ENCODE measurements at places on chromosomes 2 and 18.

- no peak for DNase-seq
These were observed at the start of gene MSTN for GRCh38 chr2:190062601-190063000. Gene MSTN, minus strand, starts transcription at chr2:190062729. Its CDS starts 133 bp downstream, at chr2:190062596.

DNA sequence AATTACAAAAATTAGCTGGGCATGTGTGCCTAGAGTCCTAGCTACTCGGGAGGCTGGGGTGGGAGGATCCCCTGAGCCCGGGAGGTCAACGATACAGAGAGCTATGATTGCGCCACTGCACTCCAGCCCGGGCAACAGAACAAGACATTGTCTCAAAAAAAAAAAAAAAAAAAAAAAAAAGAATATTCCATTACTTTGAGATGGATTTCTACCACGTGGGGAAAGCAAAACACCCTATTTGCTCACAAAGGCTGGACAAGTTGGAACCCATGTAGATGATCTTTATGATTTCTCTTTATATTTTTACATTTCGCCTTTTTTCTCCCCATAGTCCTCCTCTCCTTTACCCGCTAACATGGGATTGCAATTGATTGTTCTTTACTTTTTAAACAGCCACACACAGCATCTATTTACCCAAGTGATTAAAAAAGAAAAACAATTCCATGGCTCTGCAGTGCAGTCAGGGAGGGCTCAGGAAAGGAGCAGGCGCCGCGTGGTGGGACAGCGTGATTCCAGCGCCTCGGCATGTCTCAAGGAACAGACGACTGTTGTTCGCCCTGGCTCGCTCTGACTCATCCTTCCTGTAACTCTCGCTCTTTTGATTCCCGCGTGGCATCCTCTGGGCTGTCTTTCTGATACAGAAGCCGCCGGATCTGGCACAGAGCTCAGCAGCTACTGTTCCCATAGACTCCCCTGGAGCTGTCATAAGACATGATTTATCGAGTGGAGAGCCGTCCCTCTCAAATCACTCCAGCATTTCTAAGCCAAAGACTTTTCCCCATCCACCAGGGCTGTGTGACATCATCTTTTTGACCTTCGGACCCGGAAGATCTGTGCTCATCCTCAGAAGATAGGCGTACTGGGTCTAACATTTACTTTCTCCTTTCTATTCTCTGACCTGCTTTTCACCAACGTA, 230.4 kb upstream of the AGAP1 start:
- DNase-seq: no peak

GRCh38 chr18:22113144-22113844, 56.1 kb upstream of the GATA6 start:
- no peak for DNase-seq

DNA sequence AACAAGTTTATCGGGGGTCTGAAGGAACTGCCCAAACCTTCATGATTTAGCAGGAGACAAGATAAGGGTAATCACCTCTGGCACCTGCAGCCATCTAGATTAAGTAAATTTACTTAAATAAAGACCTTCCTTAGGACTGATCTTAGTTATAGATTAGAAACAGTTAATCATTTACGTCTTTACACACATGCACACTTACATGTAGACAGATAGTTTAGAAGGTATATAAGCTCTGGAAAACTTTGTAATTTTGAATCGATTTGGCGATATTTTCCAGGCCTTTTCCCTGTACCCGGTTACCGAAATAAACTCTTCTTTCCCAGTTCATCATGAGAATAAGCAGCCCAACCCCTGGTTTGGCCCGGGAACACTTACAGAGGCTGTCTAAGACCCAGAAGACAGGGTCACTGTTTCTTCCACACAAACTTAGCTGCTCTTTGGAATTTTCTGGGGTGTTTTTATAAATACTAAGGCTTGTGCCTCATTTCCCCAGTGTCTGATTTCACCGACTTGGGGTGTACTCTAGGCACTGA, 560 bp upstream of the SKA1 start:
- no peak for DNase-seq

DNA sequence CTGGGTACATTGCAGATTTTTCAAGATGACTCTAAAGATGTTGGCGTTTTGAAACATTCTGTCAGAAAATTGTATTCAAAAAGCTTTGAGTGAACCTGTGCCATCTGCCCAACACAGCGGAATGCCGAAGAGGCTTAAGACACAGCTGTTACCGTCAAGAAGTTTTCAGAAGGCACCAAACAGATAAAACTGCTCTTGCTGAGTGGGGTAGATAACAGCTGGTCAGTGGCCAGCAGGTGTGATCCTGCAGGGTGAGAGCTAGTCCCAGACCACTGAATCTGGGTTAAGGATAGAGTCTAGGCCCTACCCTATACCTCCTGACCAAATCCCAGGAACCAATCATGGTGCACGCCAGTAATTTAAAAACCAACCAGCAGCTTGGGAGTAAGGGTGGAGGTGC, 60.5 kb upstream of the B3GNT7 start:
- DNase-seq: no peak

DNA sequence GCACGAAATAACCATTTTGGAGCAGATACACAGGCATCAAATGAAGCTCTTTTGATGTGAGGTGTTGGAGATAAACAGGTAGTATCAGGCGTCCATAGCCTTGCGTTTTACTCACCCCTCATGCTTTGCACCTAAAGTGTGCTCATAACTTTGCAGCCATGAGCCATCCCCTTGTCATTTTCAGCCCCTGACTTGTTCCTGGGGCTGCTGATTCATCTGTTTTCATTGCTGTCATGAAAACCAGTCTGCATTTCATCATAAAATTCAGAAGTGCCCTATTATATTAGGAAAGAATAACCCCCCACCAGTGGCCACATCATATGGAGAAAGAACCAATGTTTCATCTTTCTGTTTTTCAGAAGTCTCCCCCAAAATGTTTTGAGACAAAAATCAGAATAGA, 329.7 kb upstream of the NRP2 start:
- no peak for DNase-seq

DNA sequence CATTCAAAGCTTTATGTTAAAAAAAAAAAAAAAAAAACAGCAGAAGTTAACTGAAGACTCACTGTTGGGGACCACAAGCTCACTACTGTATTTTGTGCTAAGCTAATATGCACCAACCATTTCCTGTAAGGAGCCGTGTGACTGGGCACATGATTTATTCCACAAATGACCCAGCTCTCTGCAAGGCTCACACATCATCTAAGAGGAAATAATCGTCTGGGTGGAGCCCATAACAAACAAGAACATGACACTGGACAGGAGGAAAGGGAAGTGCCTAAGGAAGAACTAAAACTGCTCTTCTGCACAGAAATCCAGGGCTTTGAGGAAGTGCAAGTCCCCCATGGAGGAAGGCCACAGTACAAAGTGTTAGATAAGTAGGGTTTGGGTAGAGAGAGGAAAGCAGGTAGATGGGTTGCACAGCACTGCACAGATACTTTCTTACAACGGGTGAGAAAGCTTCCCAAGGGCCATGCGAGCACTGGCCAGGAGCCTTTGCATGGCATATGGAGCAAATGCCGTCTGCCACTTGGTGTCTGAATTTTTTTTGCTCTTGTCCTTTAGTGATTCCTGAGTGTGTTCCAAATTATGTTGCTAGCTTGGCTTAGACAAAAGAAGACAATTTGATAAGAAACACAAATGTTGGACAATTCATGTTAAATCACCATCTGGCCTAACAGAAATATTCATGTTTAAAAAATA, 24.4 kb downstream of the NFE2L2 start:
- DNase-seq: peak; percentile 93

- DNase-seq: no peak
These were observed 25.2 kb upstream of the ACVR1 start for GRCh38 chr2:157901325-157901724.
